NCI-H446 (cell line): ENCODE measurements at places on chromosomes 2 and 18.

- DNase-seq: no peak
Measured at GRCh38 chr2:119939915-119940314, 73.0 kb upstream of the EPB41L5 start.

- DNase-seq: no peak
Measured at GRCh38 chr2:101657787-101658186, 39.7 kb upstream of the MAP4K4 start.

DNA sequence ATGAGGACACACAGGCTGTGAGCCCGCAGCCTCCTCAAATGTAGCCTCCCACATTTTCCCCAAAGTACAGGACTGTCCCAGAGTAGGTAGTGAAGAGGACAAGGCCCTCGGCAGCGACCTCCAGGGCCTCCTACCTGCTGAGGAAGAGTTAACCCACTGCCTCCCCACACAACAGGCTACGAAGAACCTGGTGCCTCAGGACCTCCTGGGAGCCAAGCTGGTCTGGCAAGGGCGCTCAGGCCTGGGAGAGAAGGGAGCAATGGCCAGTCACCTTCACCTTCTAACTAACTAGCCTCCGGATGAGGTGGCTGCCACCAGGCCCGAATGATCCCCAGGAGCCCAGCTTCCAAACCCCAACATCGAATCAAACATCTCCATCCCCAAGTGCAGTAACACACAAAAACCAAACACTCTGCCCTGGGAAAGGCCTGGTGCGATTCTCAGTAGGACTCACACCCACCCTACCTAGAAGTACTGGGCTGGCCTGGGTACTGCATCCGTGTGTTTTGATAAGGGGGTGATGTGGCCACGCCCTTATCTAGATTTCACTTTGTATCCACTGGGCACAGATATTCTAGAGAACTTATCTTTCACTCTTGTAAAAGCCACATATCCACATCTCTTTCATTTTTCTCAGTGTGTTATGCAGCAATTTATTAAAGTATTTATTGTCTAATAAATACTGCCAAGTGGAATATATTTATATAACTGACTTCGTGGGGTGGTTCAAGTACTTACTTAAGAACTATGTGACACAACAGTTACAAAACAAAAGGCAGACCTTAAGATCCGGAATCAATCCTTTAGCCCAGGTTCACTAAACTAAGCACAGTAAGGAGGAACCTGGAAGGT is 9.7 kb downstream of the ERFE start:
- DNase-seq: no peak

GRCh38 chr18:69567813-69568488 is 167.3 kb downstream of the DOK6 start:
- DNase-seq: no peak

DNA sequence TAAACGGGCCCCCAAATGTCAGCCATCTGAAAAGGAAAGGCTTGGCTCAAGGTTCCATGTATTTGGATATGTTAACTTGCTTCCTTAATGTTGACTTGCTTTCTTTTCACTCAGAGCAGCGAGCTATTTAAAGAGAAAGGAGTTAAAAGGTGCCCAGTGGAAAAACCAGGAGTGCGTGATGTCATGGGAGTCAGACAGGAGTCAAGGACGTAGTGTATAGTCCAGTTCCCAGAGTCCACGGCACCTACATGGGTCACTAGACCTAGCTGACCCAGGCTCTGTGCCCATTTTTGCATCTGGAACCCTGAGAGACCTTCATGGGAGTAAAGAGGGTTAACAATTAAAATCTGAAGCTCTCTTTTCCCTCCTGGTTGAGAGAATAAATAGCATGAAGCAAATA is 19.8 kb downstream of the SLC3A1 start:
- no peak for DNase-seq

GRCh38 chr2:159201360-159202063 is 85.0 kb downstream of the WDSUB1 start:
- no peak for DNase-seq

- no peak for DNase-seq
Measured at GRCh38 chr2:175180701-175181103, 808 bp downstream of the ATP5MC3 start.

- DNase-seq: no peak
Measured at GRCh38 chr2:128410758-128411215, 92.1 kb upstream of the HS6ST1 start.

DNA sequence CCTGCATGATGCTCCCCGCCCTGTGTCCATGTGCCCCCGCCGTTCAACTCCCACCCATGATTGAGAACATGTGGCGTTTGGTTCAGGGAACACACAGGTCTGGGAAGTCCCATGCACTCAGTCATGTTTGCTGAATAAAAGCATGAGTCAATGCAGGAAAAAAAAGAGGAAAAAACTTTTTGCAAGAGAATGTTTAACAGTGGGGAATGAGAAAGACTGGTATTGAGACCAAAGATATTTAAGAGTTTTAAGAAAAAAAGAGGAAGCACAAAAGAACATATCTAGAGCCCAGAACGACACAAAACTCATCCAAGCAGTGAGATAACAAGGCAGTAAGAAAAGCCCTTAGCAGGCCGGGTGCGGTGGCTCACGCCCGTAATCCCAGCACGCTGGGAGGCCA is 279.2 kb upstream of the THSD7B start:
- no peak for DNase-seq

DNA sequence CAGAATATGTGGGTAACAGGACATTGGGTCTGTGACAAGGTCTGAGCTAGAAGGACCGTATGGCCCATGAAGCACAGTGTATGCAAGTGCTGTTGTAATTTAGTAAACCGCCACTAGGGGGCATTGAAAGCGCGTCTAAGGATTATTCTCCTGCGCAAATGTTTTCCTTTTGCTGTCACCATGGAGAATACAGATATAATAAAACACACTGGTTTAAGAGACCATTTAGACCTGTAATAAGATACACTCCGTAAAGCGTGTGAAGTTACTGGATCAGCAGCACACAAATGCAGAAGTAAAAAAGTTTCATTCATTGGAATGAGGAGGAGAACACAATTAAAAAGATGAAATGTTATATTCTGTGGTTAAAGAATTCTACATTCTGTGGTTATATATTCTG is 272.4 kb downstream of the AGAP1 start:
- peak; percentile 77 for DNase-seq

- no peak for DNase-seq
Measured at GRCh38 chr18:69469444-69469919, 68.8 kb downstream of the DOK6 start.

GRCh38 chr18:78540636-78541529 is 438.7 kb upstream of the SALL3 start:
- DNase-seq: no peak

GRCh38 chr2:38666556-38666910 is 619 bp downstream of the GALM start:
- DNase-seq: no peak

- DNase-seq: no peak
Measured at GRCh38 chr2:28497206-28497605, 1.3 kb downstream of the PLB1 start.

DNA sequence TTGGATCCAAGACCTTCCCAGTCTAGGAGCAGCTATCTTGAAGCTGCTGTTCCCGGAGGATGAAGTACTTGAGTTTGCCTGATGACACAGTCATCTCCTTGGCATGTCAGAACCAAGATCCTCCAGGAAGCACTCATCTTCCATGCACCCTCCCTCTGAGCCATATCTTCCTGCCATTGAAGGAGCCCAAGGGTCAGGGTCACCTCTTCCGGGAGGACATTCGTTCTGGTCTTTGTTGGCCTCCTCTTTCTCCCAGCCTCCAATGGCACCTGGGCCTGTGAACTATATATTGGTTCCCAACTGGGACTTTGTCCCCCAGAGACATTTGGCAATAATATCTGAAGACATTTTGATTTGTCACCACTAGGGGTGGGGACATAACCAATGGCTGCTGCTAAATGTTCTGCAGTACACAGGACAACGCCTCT is 4.2 kb upstream of the MYO7B start:
- DNase-seq: no peak

DNA sequence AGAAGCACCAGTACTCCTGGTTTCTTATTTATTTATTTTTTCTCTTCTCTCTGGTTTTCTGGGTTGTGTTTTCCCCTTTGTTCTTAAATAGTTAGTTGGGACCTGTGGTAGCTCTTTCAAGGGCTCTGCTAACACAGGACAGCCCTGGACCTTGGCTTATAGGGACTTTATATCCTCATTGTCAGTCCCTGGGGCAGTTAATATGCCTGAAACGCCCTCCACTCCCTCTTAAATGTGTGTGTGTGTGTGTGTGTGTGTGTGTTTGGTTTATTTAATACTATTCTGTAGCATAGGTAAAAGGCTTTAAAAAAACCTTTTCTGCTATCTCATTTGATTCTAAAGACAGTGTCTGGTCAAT is 54.6 kb downstream of the GATA6 start:
- DNase-seq: no peak

- no peak for DNase-seq
Measured at GRCh38 chr2:138964418-138964817, 184.2 kb upstream of the NXPH2 start.

DNA sequence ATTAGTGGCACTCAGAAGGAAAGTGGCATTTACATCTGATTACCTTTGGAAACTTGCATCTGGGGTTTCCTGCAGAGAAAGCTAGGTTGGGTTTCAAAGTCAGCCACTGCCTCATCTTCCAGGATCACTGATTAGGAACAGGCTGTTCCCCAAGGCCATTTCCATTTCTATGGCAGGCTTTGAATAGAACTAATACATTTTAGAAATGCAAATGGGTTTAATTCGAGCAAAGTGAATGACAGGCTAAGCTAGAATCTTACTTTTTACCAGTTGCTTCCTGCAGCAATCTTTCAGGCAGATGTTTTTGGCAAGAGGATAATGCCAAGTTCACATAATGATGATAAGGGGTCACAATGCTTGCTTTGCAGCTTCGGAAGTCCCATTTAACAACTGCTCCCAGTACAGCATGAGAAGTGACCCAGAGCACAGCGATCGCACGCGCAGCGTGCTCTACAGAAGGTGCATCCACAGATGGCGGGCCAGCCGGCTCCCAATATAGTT is 336.7 kb downstream of the LPIN1 start:
- DNase-seq: no peak

GRCh38 chr2:41400088-41400665 is 647.6 kb upstream of the PKDCC start:
- no peak for DNase-seq

DNA sequence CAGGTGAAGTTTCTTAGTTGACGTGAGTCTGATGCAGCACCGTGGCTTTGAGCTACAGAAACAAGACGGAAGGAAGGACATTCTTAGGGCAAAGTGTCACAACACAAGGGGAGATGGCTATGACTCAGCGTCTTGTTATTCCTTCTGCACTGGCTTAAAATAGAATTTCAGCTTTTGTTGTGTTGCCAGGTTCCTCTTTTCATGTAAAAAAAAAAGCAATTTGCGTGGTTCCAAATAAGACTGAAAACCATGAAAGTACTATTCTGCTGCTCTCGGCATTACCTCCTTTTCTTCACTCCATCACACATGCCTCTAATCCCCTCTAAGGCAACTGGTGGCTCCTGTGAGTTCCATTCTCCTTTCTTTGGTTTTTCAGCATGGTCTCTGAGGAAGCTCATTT is 150.1 kb downstream of the ANTXR1 start:
- DNase-seq: no peak

GRCh38 chr2:10005461-10006235 is 37.7 kb upstream of the KLF11 start:
- DNase-seq: no peak

DNA sequence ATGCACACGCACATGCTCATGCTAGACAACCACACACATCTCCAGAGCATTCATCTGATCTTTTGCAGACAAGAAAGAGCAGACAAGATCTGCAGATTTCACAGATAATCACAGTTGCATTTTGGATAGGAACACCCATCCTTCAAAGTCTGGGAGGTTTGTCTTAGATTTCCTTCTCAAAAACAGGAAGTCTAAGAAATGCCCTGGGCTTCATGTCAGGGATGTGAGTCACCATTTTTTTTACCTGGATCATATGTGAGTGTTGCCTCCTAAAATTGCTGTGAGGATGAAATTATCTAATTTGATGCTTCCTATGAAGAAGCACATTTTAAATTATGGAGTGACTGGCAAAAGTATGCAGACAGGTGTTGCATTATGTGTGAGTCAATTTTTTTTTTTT is 46.1 kb downstream of the SRD5A2 start:
- DNase-seq: no peak

- DNase-seq: no peak
Measured at GRCh38 chr2:176080540-176081375, 3.0 kb downstream of the EVX2 start.

- DNase-seq: no peak
Measured at GRCh38 chr18:59502274-59503175, 143.5 kb upstream of the LMAN1 start.

GRCh38 chr2:29253-29652 is 17.1 kb downstream of the FAM110C start:
- DNase-seq: no peak

DNA sequence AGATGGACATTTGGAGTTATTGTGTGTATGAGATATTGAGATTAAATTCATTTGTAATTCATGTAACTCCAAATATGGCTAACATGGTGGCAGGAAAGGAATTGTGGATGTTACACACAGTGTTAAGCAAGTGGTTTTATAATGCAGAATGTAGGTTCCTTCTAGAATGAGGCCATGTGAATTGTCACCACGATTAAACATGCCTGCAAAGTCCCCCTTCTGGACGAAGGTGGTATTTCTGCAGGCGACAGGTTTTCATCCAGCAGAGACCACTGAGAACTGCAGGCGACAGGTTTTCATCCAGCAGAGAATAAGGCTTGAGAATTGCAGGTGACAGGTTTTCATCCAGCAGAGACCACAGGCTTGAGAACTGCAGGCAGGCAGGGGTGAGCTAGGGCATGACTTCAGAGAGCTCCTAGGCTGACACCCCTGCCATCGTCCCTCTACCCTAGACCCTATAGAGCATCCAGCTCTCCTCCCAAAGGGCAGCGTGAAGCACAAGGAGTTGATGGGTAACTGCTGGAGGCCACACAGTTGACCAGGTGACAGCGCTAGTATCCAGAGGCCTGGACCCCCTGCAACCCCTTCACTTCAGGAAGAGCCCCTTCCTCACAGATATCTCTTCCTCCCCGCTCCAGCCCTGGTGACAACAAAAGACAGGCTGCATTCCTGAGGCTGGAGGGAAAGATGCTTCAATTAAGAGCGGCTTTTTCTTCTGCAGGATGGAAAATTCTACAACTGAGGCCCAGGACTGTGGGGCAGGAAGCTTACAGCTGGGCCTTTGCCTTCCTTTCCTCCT is 175.8 kb downstream of the LOXHD1 start:
- peak; percentile 41 for DNase-seq

GRCh38 chr2:69118609-69119008 is 105.6 kb downstream of the ANTXR1 start:
- no peak for DNase-seq

DNA sequence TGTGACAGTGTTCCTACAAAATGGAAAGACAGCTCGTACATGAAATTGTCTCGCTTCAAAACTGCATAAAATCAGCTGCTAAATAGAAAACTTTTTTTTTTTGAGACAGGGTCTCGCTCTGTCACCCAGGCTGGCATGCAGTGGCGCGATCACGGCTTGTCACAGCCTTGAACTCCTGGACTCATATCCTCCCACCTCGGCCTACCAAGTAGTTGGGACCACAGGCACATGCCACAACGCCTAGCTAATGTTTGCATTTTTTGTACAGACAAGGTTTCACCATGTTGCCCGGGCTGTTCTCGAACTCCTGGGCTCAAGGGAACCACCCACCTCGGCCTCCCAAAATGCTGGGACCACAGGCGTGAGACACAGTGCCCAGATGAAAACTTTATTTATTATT is 3.2 kb downstream of the TXNL4A start:
- no peak for DNase-seq
